GM12892 (cell line): ENCODE measurements at places on chromosomes 4 and X.

DNA sequence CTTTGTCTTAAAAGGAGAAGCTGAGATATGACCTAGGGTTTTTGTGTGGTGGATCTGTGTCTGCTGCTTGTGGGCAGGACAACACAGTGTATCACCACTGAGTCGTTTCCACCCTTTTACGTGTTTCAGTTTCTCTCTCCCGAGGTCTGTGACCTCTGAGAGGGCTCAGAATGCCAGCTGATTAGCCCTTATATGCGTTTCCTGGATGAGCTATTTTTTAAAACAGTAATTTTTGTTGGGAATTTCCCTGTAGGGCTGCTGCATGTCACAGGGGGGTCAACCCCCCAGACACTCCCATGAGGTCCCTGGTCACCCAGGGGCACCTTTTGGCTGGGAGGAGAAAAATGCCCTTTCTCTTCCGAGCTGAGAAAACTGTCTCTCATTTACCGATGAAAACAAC, 170.4 kb upstream of the CASK start:
- no peak for DNase-seq

- no peak for DNase-seq
These were observed 6.6 kb upstream of the MAGEB17 start for GRCh38 chrX:16160729-16161128.

GRCh38 chr4:8538076-8538702, 42.0 kb upstream of the GPR78 start:
- DNase-seq, result no peak

- DNase-seq, result no peak
These were observed 110.7 kb upstream of the PPP2R3B start for GRCh38 chrX:497186-498014.

- no peak for DNase-seq
These were observed 5.7 kb downstream of the SPON2 start for GRCh38 chr4:1166509-1167243.
